ENCODE measurements at places on chromosomes 12 and 14.
A peak's percentile ranks its signal among the peaks of the same experiment; 100 is the strongest.

DNA sequence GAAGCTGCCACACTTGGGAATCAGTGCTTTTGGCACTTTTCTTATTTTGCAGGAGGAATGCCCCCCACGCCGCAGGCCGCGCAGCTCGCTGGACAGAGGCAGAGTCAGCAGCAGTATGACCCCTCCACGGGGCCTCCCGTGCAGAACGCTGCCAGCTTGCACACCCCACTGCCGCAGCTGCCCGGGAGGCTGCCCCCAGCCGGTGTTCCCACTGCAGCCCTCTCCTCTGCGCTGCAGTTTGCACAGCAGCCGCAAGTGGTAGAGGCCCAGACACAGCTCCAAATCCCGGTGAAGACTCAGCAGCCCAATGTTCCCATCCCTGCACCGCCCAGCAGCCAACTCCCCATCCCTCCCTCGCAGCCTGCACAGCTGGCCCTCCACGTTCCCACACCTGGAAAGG is 32.3 kb downstream of the EP400 start:
- no peak for DNase-seq

- no peak for DNase-seq
Measured at GRCh38 chr12:24396224-24396623, 446.8 kb upstream of the SOX5 start.

DNA sequence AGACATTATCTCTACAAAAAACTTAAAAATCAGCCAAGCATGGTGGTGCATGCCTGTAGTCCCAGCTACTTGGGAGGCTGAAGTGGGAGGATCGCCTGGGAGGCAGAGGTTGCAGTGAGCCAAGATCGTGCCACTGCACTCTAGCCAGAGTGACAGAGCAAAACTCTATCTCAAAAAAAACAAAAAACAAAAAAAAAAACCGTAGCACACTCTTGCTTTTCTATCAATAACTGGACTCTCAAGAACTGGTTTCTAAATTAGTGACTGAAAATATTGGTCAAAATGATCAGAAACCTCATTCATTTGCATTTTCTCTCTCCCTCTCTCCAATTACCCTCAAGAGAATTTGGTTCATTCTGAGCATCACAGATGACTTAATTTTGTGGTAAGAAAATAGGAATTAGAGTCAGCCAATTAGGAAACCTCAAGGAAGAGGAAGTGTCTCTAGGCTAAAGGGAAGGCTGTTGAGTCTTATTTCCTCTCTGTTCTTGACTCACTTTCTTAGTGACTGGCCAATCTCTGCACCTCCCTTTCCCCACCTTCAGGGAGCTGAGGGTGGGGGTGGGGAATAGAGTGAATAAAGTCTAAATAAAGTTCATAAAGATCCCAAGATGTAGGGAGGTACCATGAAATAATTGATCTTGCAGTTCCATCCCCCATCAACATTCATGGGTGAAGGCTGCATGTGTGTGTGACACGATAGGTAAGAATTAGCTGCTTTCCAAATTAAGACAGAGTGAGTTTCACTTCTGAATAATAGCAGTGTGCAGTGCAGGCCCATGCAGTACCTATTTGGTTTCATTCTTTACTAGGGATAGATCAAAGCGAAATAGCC is 6.8 kb upstream of the PSMA6 start:
- DNase-seq, result no peak

DNA sequence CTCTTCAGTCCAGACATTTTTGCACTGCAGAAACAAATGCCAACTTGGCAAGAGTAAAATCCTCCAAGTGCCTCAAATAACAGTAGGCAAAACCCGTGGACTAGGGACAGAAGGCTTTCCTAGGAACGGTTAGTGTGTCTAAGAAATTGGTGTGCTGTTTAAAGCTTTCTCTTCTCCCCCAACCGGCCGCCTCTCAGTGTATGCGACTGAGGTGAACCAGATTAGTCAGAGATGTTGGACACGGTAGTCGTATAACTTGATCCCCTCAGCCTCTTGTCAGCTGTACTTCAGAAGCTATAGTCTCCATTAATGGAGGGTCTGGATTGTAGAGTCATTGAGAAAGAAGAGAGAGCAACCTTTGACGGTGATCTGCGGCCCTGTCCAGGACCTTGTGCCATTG is 21.7 kb downstream of the PPFIBP1 start:
- no peak for DNase-seq

DNA sequence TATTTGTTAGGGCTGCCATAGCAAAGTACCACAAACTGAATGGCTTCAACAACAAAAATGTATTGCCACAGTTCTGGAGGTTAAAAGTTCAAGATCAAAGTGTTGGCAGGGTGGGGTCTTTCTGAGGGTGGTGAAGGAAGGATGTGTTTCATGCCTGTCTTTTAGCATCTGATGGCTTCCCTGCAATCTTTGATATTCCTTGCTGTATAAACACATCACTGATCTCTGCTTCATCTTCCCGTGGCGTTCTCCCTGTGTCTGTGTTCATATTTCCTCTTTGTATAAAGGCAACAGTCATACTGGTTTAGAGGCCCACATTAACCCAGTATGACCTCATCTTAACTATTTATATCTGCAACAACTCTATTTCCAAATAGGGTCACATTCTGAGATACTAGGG is 167.5 kb downstream of the BTG1 start:
- no peak for DNase-seq

GRCh38 chr12:106771425-106771824 is 3.1 kb upstream of the RIC8B start:
- no peak for DNase-seq

DNA sequence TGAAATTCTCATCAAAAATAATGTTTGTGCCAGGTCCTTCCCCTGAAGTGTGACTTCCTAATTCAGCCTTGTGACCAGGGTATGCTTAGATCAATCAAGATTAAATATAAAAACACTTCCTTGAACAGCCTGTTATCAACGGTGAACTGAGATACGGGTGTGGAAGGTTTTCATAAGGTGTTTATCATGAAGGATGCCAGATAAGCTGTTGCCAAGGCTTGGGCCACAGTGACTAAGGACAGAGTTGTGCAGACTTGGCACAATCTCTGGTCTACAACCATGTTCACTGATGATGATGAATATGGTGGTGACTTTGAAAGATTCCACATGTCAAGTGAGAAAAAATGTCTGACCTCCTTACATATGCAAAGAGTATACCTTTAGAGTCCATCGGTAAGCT is 51.3 kb upstream of the LIN7A start:
- no peak for DNase-seq

DNA sequence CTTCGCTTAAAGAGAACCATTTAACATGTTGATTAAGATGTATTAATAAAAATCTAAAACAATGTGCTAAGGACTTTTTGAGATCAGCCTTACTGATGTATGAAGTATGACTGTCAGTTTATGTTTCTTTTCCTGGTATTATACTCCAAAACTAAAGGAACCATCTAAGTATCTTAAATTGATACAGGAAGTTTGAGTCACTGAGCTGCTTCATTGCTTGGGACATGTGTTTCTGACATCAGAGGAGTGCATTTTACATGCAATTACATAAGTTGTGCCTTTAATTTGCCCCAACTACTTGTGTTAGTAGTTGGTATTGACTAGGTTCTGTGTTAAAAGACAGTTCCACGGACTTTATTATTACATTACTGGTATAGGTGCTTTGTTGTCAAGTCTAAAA is 50.9 kb downstream of the PROX2 start:
- no peak for DNase-seq

DNA sequence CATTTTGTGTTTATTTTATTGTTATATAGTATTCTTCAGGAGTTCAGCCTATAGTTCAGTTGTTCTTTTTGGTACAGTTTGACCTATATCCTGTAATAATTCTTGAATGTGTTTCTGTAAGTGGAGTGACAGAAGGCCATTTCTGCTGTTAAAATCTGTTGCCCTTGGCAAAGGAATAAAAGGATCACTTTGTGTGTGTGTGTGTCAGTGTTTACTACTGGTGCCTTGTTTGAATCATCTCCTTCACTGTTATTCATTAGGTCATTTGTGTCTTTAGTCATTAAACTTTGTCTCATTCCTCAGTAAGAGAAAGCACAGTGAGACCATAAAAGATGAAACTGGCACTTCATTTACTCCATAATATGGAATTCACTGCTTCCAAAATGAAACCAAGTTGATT is 130.7 kb downstream of the TMTC2 start:
- no peak for DNase-seq

DNA sequence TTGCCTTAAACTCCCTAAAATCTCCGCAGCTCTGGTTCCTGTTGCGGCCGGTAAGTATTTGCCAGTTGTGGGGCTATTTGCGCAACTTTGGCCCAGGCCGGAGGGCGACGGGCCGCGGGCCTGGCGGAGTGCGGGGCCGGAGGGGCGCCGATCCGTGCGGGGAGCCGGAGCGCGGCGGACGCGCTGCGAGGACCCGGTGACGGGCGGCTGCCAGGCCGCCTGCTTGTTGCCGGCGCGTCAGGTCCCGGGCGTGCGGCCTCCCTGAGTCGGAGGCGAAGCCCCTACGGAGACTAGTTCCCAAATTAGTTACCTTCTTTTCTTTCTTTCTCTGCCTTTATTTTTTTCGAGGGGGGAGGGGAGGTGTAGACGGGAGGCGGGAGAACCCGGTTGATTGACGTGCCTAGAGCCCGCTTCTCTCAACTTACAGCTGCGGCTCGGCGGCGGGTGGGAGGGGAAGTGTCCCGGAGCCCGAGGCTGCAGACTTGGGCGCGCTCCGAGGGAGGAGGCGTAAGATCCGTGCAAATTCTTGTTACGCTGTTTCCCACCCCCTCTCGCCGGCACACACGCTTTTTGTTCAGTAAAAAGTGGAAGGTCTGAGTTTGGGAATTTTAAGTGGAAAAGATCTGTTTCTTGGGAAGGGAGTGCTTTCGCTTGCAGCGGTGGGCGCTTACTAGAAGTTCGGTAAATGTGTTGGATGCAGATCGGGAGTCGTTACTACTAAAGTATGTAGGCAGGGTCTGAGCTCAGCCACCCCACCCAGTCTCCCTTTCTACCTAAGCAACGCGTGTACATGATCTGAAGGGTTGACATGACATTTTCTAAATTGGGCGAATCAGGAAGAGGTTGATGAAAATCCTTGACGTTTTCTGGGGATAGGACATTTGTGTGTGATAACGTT is 576 bp downstream of the ZBTB1 start:
- peak; percentile 95 for DNase-seq

DNA sequence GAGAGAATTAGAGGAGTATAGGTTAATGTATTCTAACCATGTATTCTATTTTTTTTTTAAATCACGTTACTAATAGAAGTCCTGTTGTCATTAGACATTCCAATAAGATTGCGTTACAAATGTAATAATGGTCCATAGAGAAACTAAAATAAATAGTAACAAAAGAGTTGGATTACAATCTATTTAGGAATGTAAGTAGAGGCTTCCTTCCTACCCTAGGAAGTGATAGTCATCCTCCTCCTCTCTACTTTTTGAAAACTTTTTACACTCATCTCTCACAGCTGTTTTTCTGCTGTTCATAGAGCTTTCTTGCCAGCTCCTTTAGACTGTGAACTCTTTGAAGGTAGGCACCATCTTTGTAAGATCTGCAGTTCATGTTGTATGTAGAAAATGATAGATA is 23.6 kb downstream of the TRHDE start:
- DNase-seq, result no peak

DNA sequence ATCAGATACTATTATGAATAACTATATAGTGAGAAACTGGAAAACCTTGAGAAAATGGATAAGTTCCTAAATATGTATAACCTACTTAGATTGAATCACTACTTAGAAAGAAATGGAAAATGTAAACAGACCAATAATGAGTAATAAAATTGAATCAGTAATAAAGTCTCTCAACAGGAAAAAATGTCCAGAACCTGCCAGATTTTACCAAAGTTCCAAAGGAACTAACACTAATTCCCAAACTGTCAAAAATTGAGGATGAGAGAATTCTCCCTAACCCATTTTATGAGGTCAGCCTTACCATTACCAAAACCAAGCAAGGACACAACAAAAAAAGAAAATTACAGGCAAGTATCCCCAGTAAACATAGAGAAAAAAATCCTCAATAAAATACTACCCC is 272.0 kb downstream of the RPAP3 start:
- no peak for DNase-seq

GRCh38 chr12:26768611-26769603 is 64.1 kb downstream of the ITPR2 start:
- no peak for DNase-seq

DNA sequence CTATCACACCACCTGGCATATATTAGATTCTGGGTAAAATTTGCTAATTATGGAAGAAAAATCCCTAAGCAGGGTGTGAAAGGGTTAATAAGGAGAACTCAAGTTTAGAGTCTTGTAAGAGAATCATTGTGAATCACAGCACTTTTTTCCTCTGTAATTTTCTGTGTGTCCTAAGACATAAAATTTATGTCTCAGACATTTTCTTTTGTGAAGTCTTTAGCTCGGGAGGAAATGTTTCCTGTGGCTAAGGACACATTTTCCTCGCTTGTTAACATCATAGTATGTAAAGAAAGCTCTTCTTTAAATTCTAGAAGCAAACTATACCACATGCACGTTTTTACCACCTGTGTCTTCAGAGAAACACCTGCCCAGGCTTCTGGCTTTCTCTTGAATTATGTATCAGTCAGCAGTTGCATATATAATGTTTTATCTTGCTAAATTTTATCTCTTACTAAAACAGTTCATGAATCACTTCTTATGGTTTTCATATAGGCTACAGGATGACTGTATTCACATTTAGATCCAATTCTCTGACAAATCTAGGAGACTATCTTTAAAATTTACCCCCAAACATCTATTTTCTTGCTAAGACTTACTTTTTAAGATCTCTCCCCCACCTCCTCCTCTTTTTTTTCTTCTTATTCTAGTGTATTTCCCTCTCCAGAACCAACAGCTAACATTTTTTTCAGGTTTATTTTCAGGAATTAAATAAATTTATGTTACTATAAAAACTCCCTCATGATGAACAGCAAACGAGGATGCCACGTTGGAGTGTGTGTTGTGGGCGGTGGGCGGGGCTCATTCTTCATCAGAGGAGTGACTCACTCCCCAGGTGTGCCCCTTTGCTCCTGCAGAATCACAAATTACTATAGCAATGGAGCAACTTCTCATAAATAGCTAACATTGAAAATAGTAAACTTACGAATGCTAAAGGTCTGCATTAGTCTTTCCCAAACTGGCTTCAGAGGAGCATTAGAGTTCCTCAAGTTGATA is 11.6 kb upstream of the CSRP2 start:
- DNase-seq, result no peak

GRCh38 chr14:34065236-34065635 is 114.4 kb upstream of the EGLN3 start:
- no peak for DNase-seq

GRCh38 chr12:93794738-93795137 is 117.6 kb downstream of the CRADD start:
- DNase-seq, result no peak

GRCh38 chr12:106072751-106073150 is 66.0 kb downstream of the NUAK1 start:
- DNase-seq, result no peak

DNA sequence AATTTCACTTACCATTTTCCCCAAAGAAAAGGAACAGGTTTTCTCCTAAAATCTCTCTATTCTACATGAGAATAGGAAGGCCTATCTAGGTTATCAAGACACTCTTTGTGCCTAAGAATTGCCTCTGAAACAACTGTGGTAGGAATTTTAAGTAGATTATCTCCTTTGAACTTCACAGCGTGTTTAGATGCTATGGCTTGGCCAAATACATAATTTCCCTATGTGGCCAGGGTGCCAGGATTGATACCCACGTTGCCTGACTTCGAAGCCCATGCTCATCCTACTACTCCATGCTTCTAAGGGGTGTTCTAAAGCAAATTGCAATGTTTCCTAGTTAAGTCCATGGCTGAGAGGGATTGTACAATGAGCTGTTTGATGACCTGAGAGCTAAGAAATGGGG is 241.5 kb upstream of the FBXO33 start:
- DNase-seq, result no peak

GRCh38 chr12:39070775-39071174 is 165.4 kb upstream of the CPNE8 start:
- no peak for DNase-seq

GRCh38 chr14:64364907-64365306 is 23.2 kb upstream of the MTHFD1 start:
- no peak for DNase-seq
